ENCODE measurements at places on chromosomes 16 and 17. TPM values are rescaled to one million over a fixed set of nuclear protein-coding genes. Genes with fewer than 3 reads are reported as not detected.

The COPZ2 gene
- 43.5 TPM for total RNA-seq

The MSL1 gene
- 42.2 TPM for total RNA-seq

The OVCA2 gene
- total RNA-seq, result 29.6 TPM

The REXO5 gene
- 0.98 TPM for total RNA-seq

The NLGN2 gene
- 12.2 TPM for total RNA-seq

The ZNF597 gene
- total RNA-seq, result 2.2 TPM

The CPHXL2 gene
- total RNA-seq, result not detected

The CLEC18B gene
- not detected for total RNA-seq

The TSR1 gene
- 25.9 TPM for total RNA-seq

The HSD17B1 gene
- 0.39 TPM for total RNA-seq

The CFAP119 gene
- 0.83 TPM for total RNA-seq

Data from right atrium auricular region (tissue), 2 donors.